ENCODE measurements at places on chromosomes 4 and X.

- no peak for DNase-seq
Observed at GRCh38 chrX:111319451-111319850, 49.2 kb upstream of the CAPN6 start.

DNA sequence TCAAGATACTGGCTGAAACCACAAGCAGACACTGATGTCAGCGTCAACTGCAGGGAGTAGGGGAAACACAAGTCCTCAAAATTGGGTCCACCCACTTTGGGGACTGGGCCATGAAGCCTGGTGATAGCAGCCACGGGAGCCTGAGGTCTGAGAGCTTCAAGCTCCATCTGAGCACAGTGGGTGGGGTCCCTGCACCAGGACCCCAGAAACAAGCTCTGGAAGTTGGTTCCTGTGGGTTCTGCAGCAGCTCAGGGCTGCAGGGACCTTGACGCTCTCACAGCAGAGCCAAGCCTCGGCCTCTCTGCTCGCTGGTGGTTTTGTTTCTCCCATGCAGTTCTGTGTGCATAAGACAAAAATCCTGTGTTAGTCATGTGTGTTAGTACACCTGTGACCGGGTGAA, 54.5 kb downstream of the CPLX1 start:
- no peak for DNase-seq

- peak; percentile 8 for DNase-seq
Observed at GRCh38 chrX:119181491-119181890, 53.9 kb upstream of the KIAA1210 start.

GRCh38 chrX:101452056-101452455, 33.2 kb upstream of the ARMCX4 start:
- peak; percentile 11 for DNase-seq

DNA sequence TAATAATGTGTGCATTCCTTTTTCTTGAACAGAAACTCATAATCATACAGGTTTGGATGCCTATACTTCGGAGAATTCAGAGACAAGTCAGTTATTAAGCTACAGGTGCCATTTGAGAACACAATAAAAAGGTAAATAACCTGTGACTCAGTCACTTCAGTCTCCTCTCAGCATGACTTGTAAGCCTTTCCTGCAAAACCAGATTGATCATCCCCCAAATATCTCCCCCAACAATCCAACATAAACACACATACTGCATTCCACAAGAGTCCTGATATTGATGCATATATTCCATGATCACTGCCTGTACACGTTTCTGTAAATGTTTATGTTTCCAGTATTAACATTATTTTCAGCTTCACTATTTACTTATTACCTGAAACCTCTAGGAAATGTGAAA, 110.8 kb downstream of the PWWP3B start:
- DNase-seq: no peak

DNA sequence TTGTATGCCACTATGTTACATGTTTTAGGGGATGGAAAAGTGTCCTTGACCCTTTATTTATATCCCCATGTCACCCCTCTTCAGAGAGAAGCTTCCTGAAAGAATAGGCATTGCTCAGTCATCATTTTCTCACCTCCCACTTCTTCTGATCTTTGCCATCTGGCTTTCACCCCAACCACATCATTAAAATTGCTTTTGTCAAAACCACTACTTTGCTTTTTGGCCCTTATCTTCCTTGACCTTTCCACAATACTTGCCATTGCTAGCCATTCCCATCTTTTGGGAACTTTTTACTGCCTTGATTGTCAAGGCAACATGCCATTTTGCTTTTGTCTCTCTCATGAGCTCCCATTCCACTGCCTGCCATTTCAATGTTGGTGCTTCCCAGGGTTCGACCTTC, 14.9 kb upstream of the FAM9B start:
- DNase-seq: no peak

DNA sequence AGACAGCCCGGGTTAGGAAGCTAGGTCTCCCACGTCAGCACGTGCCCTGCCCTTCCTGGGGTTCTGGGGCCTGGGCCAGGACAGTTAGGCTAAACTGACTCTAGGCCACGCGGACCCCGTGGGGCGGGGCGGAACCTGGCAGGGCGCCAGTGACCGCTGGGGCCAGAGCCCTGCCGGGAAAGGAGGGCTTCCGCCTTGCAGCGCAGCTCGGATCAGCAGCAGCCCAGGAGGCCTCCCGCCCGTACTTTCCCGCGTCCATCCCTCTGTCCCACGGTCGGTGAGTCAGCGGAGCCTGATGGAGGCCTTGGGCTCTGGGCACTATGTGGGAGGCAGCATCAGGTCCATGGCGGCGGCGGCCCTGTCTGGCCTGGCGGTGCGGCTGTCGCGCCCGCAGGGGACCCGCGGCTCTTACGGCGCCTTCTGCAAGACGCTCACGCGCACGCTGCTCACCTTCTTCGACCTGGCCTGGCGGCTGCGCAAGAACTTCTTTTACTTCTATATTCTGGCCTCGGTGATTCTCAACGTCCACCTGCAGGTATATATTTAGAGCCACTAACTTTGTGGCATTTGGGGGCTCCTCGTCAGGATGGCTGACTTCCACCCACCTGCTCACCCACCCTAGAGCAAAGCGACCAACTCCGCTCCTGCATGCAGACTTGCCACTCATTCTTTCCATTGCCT, at the start of gene SMIM10:
TSS of gene SMIM10 (plus strand) at position 191 of the 681 bp plus-strand sequence. CDS start at position 296, 105 bp downstream.
- DNase-seq: peak; percentile 81

DNA sequence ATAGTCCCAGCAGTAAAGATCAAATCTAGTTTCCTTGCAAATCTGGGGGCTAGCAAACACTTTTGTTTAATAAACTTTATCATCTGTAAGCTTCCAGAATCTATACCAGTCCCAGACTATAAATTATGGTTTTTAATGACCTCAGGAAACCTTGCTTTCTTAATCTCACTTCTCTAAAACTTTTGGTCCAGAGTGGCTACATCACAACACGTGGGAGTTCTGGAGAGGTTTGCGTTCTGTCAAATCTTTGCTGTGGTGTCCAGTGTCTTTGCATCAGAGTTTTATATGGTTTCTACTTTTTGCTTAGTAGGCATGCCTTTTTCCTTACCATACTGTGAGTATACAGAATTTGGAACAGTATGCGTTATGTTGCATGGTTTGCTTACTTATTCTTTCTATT, 193.9 kb downstream of the ANK2 start:
- no peak for DNase-seq

DNA sequence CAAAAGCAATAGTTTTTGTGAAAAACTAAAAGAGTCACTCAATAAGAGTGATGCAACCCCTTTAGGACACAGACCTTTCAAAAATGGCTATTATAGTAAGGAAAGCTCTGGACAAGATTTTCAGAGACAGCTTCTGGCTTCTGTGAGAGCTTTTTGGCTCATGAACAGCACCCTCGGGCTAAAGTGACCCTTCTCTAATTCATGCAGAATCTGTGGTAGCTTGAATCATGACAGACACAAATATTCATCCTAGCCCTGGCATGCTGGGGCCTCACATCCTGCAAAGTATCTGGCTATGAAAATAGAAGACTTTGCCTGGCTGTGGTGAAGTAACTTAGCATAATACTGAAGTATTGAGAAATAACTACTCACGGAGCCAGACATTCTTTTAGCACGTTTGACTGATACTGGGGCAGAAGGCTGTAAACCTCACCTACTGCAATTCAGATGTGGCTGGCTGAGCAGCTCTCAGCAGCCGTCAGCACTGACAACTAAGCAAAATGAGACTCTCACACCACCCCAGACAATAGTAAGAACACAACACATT, 327.3 kb downstream of the MAPK10 start:
- peak; percentile 12 for DNase-seq

DNA sequence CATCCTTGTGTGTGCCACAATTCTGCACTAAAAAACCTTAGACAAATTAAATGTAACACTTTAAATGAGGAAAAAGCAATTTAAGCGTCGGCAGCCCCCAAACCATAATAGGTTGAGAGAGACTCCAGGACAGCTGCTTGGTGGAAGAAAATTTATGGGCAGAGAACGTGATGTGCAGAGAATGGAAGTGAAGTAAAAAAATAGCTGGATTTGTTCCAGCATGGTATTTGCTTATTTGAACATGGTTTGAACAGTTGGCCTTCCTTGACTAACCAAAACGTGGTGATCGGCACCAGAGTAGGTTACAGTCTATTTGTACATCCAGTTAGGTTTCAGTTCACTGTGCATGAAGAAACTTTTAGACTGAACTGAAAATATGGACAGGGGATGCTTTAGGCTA, 343.0 kb upstream of the CPEB2 start:
- DNase-seq: no peak

DNA sequence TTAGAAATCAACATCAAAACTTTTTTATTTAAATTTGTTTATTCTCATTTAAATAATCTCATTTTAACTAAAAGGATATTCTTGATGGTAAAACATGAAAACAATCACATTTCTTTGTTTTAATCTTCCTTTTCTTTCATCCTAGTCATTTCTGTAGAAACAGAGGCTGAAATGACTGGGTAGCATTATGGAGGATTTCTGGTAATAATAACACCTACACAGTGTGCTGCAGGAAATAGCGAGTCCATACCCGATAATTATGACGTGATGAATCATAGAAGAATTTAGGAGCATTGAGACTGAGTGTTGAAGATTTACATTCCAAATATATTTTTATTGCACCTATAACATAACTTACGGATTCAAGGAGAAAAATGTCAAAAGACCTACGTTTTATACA, 31.4 kb upstream of the BBS12 start:
- DNase-seq: no peak

- no peak for DNase-seq
Observed at GRCh38 chr4:101331017-101331416, 16.3 kb downstream of the PPP3CA start.

- no peak for DNase-seq
Observed at GRCh38 chr4:88630756-88631155, 38.5 kb downstream of the HERC3 start.

DNA sequence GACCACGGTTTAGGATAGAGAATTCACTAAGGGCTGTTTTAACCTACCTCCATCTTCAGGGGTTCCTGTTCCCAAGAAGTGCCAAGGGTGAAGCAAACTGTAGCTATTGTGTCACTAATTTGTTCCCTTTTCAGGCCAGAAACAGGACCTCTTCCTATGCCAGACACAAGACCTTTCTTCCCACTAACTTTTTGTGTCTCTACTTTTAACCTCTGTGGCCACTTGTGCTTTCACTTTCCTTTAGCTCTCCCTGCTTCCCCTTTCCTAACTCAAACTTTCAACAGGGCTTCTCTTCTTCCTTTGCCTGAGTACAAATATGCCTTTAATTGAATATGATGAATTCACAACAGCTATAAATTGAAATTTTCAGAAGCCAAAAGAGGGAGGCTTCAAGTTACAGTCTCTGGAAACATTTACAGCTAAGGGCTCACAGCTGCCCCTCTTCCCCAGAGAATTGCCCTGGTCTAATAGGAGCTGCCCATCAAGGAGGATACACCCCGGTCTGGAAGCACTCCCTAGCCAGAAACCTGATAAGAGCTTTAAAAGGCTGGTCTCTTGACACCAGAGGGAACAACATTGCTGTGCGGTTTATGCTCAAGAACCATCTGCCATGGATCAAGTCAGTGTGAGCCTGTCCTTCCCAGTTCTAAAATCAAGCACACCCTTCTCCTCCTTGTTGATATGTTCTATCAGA, 61.7 kb upstream of the PLS3 start:
- no peak for DNase-seq

DNA sequence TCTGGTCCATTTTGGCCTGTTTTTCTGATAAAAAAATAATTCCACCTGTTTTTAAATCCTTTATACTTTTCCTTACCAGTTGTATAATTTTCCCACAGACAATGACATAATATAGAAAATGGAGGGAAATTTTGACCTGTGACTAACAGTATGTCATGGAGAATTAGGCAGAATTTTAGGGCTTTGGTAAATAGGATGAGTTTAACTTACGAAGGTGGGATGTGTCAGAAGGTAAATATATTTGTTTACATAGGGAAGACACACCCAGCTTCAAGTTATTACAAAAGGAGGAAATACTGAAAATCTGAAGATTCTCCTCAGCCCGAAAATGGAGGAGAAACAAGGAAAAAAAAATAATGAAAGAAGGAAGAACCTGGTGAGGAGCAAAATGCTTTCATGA, 64.6 kb upstream of the PPP3CA start:
- no peak for DNase-seq

DNA sequence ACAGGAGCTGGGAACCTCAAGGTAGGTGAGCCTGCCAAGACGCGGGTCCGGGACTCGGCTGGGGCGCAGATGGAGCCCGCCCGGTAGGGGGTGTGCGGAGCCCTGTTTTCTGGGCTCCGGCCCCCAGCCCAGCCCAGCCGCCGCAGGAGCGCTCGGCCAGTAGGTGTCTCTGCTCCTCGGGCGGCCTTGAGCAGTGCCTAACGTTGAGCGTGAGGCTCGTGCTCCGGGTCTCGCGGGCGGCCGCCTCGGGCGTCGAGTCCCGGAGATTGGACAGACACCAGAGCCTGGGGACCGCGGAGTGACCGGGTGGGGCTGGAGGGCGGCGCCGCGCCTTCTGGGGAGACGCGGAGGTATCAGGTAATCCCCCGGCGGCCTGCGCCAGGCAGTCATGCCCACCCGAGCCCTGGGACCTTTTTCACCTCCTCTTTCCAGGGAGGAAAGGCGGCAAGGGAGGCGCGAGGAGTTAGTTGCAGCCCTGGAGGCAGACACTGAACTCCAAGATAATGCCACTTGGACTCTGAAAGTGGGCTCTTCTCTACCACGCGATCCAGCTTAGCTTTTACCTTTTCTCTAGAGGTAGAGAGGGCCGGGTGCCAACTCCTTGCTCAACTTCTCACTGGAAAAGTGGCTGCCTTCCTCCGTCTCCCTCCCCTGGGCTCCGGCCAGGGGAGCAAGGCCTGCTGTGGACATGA, 14.5 kb upstream of the FGG start:
- peak; percentile 76 for DNase-seq

DNA sequence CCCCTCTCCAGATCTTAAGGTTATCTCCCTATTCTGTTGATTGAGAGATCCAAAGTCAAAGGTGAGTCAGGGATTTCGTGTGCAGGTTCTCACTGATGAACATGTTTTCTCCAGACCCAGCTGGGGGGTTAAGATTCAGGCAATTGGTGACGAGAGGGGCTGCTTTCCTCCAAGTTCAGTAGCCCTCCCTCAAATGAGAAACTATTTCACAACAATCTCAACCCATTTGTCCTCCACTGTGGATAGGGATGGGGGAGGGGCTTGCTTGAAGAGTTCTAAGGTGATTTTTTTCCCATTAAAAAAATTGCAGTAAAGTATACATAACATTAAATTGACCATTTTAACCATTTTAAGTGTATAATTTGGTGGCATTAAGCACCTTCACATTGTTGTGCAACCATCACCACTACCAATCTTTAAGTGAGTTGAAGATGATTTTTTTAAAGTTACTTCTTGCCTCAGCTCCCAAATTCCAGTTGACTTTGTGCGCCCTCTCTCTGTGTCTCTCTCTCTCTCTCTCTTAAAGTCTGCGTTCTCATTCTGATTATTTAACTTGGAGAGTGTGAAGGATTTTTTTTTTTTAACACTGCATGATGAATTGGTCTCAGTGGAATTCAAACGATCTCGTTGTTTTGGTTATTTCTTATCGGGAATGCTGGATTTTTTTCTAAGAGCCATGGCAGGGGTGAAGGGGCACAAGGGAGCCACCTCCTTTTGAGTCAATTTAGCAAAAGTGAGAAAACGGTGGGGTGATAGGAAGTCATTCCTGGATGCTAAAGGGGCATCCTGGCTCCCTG, 175.9 kb downstream of the SHROOM3 start:
- DNase-seq: no peak

All from hematopoietic multipotent progenitor cell treated with erythropoietin and hydrocortisone succinate and interleukin-3 and kit ligand, for 6 days (in vitro differentiated cells).